ENCODE measurements at places on chromosomes 6 and 20. TPM values are rescaled to one million over a fixed set of nuclear protein-coding genes. Genes with fewer than 3 reads are reported as not detected.

Gene LAMA2
- 91.5 TPM for total RNA-seq

Gene STK4
- 30.1 TPM for total RNA-seq

Gene OXT
- not detected for total RNA-seq

Gene IRAK1BP1
- 5.6 TPM for total RNA-seq

Gene DNMT3B
- 0.56 TPM for total RNA-seq

Data from posterior vena cava (tissue), 2 donors.